Smooth muscle cell of the pulmonary artery (primary cell): ENCODE measurements at places on chromosomes 7 and 10. TPM values are rescaled to one million over a fixed set of nuclear protein-coding genes. Genes with fewer than 3 reads are reported as not detected.

RGR gene
- total RNA-seq, result not detected in 2 replicates

GPR37 gene
- total RNA-seq, result 1.5 and 2.7 TPM in 2 replicates

OR2A12 gene
- total RNA-seq, result not detected in 2 replicates

ENTPD1 gene
- total RNA-seq, result 0.92 and 2.7 TPM in 2 replicates

TET1 gene
- total RNA-seq, result 1.8 and 5.2 TPM in 2 replicates

TFR2 gene
- 1.9 and 2.2 TPM in 2 replicates for total RNA-seq

EFCAB10 gene
- total RNA-seq, result 0.13 TPM in 1 of 2 replicates, not detected in the other

PAX4 gene
- total RNA-seq, result not detected in 2 replicates
